Trophoblast cell (in vitro differentiated cells and primary cell): ENCODE measurements at places on chromosomes 5 and 9.

GRCh38 chr5:172436879-172437369 lies 17.4 kb downstream of the SH3PXD2B start:
- DNase-seq, result no peak

GRCh38 chr5:131384616-131385214 lies 120.9 kb downstream of the CDC42SE2 start:
- no peak for DNase-seq

DNA sequence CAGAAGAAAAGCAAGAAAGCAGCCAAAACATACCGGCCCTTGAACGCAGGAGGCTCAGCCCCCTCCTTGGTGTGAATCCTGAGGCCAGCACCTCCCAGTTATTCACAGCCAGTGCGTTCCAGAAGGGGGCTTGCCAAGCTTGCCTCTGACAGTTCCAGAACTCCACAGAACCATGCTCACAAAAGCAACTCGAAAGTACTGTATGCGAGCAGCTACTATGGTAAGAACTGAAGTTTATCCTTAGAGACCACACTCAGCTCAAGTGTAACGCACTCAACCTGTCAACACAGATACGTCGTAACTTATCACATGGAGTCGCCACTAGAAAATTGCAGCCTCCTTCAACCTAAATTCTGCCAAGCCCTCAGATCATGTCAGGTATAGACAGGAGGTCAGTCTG lies 1.4 kb downstream of the UBAC1 start:
- DNase-seq, result no peak

DNA sequence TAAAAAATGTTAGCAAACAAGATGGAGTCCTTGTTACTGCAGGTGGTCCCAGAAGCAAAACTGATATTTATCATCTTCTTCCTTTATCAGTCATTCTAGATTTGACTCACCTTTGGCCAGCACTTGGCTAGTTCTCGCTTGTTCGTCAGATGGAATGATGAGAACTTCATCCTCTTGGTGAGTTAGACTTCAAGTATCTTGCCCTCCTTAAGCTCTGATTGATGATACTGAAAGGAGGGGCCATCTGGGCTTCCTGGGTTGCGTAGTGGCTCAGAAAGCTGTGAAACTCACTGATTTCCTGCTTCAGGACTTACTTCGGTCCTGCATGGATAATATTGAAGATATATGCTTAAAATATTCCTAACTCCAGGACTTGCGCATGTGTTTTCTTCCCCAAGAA lies 1248.2 kb upstream of the CDH9 start:
- peak; percentile 12 for DNase-seq

DNA sequence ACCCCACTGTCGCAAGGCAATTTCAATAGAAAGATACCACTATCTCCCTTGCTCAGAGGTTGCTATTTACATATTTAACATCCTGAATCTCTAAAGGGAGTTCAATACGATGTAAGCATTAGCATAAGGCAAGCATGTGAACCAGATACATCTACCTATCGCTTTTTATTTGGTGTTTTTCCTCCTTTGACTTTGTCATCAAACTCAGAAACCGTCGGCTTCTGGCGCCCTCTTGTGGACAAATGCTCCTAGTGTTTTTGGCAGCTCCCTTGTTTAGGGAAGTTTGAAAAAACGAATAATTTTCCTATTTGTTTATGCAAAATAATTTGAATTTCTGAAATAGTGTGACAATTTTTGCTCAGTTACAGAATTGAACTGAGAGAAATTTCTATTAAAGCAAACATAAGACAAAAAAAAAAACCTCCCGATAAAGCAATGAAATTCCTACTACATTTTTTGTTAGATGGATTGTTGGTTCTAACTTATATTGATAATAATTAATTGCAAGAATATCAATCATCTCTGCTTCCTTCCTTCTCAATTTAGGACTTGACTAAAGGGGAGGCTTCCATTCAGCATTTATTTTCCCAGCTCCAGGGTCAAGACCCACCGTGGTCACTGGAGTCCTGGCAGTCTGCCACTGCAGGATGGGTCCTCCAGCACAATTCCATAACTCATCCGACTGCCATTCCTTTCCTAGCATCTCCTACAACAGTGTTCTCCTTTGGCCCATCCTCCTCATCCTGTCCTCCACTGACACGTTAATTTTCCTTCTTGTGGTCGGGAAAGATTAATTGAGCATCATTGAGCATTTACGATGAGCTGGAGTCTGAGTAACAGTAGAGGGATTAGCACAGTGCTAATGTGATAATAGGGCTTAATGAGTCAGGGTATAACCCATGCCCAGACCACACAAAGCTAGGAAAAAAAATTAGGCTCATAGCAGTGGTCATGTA lies 131.8 kb upstream of the CHD1 start:
- peak; percentile 83 for DNase-seq

- DNase-seq, result no peak
These were observed 299.7 kb downstream of the CWC27 start for GRCh38 chr5:65068410-65068809.

- DNase-seq, result no peak
These were observed 66.7 kb downstream of the MRPL36 start for GRCh38 chr5:1732945-1733344.

GRCh38 chr5:18281947-18282581 lies 647.8 kb downstream of the TAF11L14 start:
- peak; percentile 73 for DNase-seq

DNA sequence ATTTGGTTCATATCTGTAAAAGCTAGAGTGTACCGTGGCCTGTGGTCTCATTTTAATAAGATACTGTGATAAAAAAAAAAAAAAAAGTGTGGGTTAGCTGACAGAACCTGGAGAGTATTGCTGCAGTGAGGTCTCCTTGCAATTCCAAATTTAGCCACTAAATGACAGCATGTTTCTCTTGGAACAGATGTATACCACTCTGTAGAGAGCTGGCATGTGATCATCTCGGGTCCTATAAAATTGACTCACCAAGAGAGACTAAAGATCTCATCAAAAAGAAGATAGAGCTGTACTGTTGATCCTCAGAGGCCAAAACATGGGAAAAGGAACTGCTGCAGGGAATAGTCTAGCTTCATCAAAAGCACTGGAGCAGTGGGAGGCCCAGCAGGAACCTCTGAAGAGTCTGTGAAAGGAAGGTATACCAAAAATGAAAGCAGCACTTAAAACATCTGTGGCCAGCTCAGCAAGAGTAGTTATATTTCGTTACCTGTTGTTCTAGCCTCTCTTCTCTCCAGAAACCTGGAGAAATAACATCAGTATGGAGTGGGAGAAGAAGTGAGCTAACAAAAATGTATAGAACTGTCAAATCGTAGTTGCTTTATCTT lies 826.8 kb downstream of the EFNA5 start:
- no peak for DNase-seq

- peak; percentile 6 for DNase-seq
These were observed 680.0 kb downstream of the TAF11L14 start for GRCh38 chr5:18314192-18314778.

- no peak for DNase-seq
These were observed 33.6 kb upstream of the NFIB start for GRCh38 chr9:14347406-14348122.

DNA sequence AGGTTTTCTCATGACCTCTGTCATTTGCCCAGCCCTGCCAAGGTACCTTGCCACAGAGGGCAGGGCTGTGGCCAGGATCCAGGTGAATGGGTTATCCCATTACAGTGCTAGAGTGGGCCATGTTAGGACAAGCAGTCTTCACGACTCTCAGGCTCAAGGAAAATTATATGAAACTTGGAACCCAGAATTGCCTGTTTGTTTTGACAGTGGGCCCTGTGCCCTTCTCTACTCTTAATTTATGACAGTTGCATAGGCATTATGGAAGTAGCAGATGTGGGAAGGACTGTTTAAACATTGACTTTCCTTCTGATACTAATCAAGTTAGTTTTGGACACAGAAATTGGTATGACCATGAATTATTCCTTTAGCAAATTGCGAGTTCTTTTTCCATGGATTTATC lies 41.7 kb downstream of the ITGA2 start:
- DNase-seq, result no peak

- no peak for DNase-seq
These were observed 285.2 kb downstream of the EBF1 start for GRCh38 chr5:158814521-158814920.

- DNase-seq, result no peak
These were observed 92.5 kb downstream of the SNX24 start for GRCh38 chr5:122937914-122938313.

GRCh38 chr5:6118691-6119090 lies 259.7 kb downstream of the MED10 start:
- no peak for DNase-seq

GRCh38 chr5:77774981-77775789 lies 954 bp downstream of the TBCA start:
- DNase-seq, result peak; percentile 12

DNA sequence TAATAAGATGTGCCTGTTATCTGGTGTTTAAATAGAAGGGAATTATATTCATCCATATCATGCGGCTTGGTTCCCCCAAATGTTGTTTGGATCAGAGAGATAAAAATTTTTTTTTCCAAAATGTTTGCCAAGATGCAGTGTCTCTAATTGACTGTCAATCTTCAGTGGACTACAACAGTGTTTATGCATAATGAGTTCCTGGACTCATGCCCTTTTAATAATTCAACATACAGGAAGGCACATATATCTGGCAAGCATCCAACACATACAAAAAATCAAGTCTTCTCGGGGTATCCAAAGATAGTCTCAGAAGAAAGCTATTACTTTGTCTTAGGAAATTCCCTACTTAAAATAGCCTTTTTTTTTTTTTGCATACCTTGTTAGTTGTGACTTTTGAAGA lies 1534.7 kb downstream of the EFNA5 start:
- no peak for DNase-seq

GRCh38 chr9:115733318-115734110 lies 420.1 kb upstream of the PAPPA start:
- DNase-seq, result no peak
